ENCODE measurements at places on chromosomes 12 and 14.

GRCh38 chr14:63006531-63006930, 38.7 kb downstream of the KCNH5 start:
- DNase-seq = no peak

GRCh38 chr14:68928770-68929550, 50.1 kb downstream of the ACTN1 start:
- no peak for DNase-seq

DNA sequence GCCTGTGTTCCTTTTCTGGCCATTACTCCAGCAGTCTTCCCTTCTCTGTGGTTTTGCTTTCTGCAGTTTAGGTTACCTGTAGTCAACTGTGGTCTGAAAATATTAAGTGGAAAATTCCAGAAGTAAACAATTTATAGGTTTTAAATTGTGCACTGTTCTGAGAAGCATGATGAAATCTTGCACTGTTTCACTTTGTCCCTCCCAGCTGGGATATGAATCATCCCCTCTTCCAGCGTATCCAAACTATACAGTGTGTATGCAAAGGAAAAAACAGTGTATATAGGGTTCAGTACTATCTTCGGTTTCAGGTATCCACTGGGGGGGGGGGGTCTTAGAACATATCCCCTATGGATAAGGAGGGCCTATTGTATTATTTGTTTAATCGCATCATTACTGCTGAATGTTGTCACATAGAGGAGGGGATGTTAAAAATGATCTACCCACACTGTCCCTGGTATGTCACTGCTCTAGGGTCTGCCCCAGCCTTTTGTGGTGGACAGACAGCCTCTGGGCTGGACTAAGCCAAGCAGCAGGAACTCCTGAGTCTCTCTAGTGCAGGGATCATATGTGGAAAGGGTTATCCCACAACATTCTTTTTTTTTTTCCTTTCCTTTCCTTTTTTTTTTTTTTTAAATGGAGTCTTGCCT, 109.1 kb upstream of the MAX start:
- peak; percentile 55 for DNase-seq

DNA sequence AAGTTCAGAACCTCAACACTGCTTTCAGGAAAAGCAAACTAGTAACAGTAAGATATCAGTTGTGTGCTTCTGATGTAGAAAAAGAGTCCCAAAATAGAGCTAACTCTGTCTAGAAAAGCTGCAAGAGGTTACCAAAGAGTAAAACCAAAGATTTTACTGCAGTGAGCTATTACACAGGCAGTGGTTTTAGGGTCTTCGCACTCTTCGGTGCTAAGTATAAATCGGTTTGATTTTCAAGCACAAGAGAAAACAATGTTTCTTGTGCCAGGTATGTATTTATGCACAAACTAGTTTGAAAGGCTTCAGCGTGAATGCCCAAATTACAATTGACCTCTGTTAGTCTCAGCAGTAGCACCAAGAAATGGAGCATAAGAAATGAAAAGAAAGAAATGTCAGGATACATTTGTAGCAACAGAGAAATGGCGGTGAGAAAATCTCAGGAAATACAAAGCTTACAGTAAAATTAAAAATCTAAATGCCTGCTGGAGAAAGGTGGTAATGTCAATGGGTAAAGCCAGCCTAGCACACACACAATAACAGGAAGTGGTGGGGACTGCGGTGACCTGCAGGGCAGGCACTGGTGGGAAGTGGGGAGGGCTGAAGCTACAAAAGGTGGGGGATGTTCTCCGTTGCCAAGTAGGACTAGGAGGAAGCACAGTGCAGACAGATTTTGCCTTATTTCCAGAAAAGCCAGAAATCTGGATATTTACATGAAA, 18.0 kb upstream of the DYRK2 start:
- DNase-seq = no peak

- no peak for DNase-seq
Observed at GRCh38 chr12:105089817-105090216, 5.6 kb upstream of the ALDH1L2 start.
